ENCODE measurements at places on chromosomes 2 and 18.
A peak's percentile ranks its signal among the peaks of the same experiment; 100 is the strongest.

DNA sequence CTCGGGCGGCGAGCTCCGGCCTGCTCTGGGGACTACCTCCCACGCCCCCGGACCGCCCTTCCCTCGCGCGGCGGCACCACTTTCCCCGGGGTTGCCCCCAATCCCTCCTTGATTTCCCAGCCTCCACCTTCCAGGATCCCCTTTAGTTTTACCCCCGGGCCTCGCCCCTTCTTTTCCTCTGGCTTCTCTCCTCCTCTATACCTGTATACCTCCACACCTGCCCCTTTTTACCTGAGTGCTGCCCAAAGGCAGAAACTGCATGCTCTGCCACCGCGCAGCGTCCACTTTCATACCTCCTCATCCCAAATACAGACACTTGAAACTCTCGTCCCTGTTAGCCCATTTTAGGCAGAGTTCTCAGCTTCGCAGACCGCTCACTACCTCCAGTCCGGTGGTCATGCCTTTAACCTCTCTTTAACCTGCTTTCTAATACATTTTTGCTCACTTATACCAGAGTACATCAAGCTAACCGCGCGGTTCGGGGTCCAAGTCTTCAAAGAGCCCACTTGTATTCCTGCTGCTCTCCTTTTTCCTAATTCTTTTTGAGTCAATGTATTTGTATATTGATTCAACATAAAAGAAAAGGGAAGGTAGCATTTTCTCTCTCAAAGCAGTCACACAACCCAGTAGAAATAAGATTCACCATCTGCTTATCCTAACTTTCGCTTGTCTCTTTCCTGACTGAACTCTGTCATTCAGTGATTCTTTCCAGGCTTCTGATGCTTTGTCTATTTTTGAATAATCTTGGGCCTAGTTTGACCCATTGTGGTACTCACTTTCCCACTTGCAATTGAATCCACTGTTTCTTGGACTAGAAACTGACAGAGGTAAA is 901 bp downstream of the SPOPL start:
- no peak for DNase-seq

GRCh38 chr2:19086231-19086651 is 272.2 kb downstream of the OSR1 start:
- no peak for DNase-seq

DNA sequence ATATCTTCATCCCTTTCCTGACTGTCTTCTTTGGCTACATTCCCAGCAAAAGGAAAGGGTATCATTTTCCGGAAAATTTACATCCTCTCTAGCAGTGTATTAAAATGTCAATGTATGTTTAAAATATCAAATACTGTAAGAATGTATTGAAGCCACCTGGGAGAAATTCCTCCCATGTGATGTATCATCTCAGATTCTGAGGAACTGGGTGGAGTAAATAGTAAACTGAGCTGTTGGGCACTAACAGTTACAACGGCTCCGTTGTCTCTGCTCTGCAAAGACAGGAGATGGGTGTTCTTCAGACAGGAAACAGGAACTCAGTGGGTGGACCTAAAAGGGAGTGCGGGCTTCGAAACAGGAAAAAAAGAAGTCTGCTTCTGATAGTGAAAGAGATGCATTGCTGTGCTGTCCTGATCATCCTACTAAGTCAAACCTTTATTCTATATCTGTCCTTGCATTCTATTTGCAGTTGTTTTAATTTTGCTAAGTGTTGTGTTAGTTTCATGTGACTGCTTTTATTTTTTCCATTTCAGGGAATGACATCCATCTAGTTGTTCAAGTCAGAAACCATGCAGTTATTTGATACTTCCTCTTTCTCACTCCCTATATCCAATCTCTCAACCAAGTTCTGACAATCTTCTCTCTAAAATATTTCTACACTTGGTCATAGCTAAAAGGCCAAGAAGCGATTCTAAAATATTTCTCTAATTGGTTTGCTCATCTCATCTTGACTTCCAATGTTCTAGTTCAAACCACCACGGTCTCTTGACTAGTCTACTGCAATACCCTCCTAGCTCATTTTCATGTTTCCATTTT is 19.4 kb downstream of the DOK1 start:
- no peak for DNase-seq

- no peak for DNase-seq
These were observed 127.1 kb upstream of the TANK start for GRCh38 chr2:161033059-161033660.

DNA sequence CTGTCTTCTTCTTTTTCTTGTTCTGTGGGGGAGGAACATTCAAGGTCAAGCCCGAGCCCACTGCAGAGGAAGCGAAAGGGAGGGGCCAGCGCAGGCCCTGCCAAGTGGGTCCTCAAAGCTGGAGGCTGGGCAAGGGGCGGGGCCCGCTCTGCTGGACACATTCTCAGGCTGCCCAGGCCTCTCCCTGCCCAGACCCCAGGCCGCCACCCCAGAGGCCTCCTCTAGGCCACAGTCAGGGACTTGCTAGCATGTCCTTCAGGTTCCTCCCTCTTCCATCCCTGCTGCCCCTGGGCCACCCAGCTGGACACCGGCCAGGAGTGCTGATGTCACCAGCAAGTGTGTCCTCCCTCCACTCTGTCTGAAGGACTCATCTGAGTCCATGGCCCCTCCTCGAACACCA is 44.1 kb downstream of the KIF1A start:
- DNase-seq: no peak

- DNase-seq: no peak
These were observed 377.5 kb downstream of the ZNF521 start for GRCh38 chr18:24974431-24974830.

- no peak for DNase-seq
These were observed 409.2 kb upstream of the HS6ST1 start for GRCh38 chr2:128727914-128728313.

- no peak for DNase-seq
These were observed 21.7 kb downstream of the ADD2 start for GRCh38 chr2:70746094-70746974.

DNA sequence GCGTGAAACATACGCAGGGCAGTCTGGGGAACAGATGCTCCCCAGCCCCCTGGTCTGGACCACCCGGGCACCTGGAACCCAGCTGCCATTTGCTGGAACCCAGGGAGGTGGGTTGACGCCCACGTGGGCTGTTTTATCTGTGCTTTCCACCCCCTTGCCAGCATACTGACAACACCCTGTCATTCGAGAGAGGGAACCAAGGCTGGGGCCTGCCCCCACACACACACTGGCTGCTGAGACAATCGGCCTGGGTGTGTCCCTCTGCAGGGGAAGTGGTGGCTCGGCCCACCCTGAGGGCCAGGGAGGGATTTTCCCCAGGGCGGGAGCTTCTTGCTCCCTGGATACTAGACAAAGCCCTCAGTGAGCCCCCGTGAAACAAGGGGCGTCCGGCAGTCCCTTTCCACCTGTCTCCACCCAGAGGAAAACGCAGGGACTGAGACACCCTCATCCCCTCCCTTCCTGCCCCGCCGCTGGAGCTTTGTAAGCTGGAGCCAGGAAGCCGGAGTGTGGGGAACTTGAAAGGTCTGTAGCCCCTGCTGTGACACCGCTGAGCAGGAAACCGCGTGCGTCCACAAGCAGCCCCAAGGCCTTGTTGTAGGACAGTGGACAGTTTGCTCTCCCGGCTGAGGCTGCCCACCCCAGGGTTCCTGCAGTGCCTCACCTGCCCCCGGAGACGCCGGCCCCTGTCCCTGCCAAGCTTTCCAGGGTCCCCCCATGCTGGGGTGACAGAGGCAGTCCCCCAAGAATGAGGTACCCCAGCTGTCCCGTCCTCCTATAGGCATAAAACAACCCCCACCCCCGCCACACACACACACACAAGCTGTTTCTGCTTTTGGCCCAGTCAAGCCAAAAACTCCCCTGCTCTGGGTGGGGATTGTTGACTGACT is 14.1 kb upstream of the KLF11 start:
- DNase-seq: no peak

DNA sequence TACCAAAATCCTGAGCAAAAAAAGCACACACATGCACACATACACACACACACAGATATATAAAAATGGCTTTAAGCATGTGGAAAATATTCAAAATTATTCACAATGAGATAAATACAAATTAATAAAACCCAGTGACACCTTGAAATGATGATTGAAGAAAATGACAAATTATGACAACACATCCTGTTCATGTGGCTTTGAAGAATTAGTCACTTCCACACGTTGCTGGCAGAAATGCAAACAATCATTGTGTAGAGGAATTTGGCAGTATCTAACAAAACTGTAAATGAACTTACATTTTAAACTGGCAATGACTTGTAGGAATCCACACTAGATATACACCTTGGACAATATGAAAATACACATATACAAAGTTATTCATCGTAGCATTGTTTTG is 95.8 kb upstream of the RGPD4 start:
- no peak for DNase-seq

- DNase-seq: no peak
These were observed 106.9 kb upstream of the SP3 start for GRCh38 chr2:174072069-174072468.

DNA sequence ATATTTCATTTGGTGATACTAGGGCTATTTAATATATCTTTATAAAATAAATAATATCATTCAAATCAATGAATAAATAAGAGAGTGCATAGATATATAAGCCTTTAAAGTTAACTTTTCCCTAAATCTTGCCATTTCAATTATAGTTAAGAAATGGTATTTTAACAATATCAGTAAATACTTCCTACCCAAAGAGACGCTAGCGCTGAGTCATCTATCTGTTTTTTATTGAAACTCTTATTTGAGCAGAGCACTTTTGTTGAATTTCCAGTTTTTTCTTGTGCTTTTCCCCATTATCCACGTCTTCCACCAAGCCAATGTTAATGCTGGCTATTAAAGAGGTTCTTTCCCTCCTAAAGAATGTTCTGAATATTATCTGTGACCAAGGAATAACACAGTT is 639.3 kb downstream of the DSC3 start:
- DNase-seq: no peak

GRCh38 chr2:113172721-113173541 is 840 bp upstream of the PSD4 start:
- no peak for DNase-seq

GRCh38 chr18:75216911-75217689 is 6.5 kb downstream of the TSHZ1 start:
- no peak for DNase-seq

GRCh38 chr2:53334610-53335009 is 433.0 kb upstream of the CHAC2 start:
- DNase-seq: no peak

GRCh38 chr2:64288321-64289193 is 144.3 kb upstream of the PELI1 start:
- DNase-seq: no peak

- no peak for DNase-seq
These were observed 118.6 kb downstream of the MBP start for GRCh38 chr18:77013811-77014521.

DNA sequence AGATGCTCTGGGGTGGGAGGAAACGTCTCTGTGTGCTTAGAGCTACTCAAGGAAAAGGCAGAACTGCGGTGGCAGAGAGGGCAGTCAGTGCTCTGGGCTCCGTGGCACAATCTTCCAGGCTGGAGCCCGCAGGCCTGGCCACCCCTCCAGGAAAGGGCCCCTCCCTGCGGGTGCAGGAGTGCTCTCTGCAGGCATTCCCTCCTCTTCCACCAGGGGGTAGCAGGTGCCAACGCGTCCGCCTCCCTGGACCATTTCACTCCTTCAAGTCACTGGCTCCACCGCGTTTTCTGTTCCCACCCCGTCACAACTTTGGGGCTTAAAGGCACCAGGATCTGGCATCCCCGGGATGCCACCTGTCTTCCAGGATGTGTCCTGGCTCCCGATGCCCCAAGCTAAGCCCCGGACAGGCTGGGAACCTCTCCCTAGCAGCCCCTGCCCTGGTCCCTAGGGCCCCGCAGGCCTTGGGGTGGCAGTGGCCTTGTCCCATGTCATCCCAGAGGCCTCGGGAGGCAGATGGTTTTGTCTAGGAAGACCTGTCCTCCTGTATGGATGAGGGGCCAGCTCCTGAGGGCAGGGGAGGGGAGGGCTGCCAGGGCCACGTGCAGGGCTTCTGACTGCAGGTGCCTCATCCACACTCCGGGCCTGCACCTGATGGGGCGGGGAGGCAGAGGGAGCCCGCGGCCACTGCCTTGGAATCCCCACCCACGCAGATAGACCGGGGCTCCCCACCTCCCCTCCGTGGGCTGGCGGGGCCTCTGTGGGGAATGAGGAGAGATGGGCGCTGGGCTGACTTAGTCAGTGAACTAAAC is 26.4 kb downstream of the KCNIP3 start:
- DNase-seq: no peak

GRCh38 chr18:52937840-52938239 is 597.8 kb downstream of the DCC start:
- DNase-seq: no peak

DNA sequence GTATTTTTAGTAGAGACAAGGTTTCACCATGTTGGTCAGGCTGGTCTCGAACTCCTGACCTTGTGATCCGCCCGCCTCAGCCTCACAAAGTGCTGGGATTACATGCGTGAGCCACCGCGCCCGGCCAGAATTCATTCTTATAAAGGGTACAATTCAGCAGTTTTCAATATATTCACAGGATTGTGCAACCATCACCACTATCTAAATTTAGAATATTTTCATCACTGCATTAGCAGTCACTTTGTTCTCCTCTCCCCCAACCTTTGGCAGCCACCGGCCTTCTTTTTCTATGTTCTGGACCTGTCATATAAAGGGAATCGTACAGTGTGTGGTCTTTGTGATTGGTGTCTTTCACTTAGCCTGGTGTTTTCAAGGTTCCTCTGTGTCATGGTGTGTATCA is 40.7 kb downstream of the TCF7L1 start:
- no peak for DNase-seq

GRCh38 chr2:26692279-26692896 is at the start of gene KCNK3:
TSS of gene KCNK3 (plus strand) at chr2:26692722. CDS start at chr2:26692876, 154 bp downstream.
- peak; percentile 25 for DNase-seq

DNA sequence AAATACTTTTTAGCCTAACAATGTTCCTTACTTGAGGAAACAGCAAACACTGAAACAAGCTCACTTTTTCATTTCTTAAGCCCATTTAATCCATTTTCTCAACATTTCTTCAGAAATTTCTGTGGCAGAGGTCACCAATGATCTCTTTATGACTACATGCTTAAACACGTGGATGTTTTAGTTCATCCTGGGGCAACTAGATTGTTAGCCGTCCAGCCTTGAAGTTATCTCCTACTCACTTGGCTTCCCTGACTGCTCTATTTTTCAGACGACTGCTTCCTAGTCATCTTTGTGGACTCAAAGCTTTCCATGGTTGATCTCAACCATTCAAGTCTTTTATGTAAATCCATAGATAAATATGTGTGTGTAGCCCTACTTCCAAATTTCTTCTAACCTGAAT is 24.1 kb downstream of the CD302 start:
- no peak for DNase-seq

DNA sequence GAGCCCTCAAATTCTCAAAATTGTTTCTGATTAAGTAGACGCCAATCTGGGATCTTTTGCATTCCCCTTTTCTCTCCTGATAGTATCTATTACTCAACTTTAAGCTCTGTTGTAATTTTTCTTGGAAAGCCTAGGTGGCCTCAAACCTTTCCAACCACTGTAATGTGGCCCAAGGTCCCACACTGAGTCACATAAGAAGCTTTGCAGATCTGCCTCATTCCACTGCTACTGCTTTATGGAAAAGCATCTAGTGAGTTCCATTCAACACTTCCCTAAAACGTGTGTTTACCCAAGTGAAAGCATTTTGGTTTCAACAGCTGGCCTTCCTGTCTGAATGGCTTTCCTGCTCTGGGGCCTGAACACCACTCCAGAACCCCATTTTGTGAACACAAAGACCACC is 493.6 kb upstream of the SPHKAP start:
- no peak for DNase-seq
